ENCODE measurements at places on chromosomes 12 and 14.

GRCh38 chr12:68495336-68496070 lies 115.2 kb upstream of the RAP1B start:
- no peak for DNase-seq

DNA sequence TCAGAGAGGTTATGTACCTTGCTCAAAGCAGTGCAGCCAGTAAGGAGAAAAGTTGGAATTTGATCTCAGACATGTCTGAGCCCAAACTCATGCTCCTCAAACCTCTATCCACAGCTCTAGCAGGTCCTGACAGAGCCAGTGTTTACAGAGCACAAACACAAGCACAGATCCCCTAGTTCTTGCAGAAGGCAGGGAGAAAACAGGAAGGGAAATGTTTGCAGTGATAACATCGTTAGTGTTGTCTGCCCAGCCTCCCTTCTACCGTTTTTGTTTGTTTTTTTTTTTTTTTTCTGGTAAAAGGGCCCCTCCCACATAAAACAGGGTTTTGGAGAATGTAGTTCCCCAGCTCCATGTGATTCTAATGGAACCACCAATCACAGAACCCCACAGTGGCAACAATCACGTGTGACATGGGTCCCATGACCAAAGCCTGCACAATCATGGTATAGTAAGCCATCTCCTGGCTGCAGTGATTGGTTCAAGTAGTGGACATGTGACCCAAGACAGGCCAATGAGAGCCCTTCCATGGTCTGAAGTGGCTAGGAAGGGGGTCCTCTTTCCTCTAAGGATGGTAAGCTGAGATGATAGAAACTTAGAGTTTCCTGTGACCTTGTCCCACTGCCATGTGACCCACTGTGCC lies 513.4 kb downstream of the MED13L start:
- DNase-seq: no peak

- DNase-seq: no peak
These were observed 288.0 kb downstream of the SLC6A15 start for GRCh38 chr12:84624601-84625000.

GRCh38 chr12:44654646-44655639 lies 221.2 kb downstream of the NELL2 start:
- DNase-seq: no peak

GRCh38 chr12:12156828-12157227 lies 86.1 kb downstream of the BCL2L14 start:
- DNase-seq: no peak

DNA sequence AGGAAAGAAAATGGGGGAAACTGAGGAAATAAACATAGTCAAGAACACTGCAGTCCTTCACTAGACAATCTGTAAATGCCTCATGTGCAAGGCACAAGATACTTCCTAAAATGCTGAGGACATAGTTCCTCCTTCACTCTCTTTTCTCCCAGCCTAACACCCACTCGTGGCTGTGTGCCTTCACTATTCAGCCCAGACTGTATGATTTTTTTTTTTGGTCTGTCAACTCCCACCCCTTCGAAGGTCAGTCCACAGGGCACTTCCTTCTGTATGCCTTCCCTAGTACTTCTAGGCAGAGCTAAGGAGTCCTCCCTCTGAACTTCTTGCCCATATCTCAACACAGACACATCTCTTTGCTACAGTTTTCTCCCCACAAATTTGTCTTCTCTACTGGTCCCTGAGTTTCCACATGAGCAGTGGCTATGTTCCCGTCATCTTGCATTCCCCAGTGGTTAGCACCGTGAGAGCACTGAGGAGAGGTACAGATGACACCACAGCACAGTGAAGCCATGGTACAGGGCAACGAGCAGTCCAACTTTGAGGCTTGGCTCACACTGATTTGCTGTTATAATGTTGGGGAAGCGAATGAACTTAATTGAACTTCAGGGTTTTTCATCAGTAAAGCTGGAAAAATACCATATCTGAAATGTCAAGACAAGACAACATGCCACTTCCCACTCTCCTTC lies 24.1 kb upstream of the SYCP3 start:
- DNase-seq: no peak

- no peak for DNase-seq
These were observed 458.8 kb upstream of the SOX5 start for GRCh38 chr12:24408305-24408704.

DNA sequence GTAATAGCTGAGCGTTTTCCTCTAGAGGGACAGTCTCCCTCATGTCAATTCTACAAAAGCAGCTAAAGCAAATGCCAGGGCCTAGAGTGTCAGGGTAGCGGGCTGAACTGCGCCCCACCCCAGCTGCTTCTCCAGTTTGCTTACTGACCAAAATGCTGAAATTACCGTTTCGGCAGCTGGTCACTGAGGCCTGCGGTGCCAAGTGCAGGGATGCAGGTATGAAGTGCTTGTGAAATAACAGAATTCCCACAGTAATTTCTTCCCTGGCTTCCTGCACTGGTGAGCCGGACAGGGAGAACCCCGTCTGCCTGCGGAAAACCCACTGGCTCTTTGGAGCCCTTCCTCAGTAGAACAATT lies 19.1 kb downstream of the PSMC1 start:
- DNase-seq: no peak
